T-helper 1 cell (primary cell): ENCODE measurements at places on chromosomes 4 and X.

DNA sequence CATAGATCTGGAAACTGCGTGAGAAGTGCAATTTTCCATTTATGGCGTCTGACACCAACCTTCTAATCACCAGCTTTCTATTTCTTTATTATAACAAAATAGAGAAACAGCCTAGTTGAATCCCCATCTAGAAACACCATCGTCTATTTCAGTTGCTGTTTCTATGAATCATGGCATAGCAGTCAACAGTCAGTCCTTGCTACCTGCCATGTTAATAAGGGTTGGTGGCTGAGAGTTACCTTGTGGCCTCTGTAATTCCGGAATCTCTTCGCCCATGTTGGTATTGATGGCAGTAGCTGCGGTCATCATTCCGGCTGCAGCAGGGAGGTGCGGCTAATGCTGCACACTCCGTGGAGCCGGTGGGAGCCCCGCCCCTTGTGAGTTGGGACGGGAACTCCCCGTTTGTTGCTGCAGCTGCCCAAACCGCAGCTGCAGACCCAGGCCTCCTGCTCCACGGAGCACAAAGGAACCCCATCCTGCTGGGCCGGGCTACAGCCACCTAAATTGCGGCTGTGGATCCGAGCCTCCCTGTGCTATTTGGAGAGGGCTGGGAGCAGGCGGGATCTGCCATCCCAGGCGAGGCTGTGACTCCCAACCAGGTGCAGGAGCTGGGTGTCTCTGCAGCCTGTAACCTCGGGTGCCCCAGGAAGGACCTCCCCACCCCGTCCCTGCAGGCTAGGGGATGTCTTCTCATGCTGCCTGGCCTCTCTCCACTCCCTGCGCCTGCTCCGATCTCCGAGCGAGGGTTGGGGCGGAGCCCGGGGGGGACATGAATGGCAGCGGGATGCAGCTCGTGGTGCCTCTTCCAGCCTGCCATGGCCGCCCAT, 115.4 kb upstream of the STK26 start:
- DNase-seq, result no peak

DNA sequence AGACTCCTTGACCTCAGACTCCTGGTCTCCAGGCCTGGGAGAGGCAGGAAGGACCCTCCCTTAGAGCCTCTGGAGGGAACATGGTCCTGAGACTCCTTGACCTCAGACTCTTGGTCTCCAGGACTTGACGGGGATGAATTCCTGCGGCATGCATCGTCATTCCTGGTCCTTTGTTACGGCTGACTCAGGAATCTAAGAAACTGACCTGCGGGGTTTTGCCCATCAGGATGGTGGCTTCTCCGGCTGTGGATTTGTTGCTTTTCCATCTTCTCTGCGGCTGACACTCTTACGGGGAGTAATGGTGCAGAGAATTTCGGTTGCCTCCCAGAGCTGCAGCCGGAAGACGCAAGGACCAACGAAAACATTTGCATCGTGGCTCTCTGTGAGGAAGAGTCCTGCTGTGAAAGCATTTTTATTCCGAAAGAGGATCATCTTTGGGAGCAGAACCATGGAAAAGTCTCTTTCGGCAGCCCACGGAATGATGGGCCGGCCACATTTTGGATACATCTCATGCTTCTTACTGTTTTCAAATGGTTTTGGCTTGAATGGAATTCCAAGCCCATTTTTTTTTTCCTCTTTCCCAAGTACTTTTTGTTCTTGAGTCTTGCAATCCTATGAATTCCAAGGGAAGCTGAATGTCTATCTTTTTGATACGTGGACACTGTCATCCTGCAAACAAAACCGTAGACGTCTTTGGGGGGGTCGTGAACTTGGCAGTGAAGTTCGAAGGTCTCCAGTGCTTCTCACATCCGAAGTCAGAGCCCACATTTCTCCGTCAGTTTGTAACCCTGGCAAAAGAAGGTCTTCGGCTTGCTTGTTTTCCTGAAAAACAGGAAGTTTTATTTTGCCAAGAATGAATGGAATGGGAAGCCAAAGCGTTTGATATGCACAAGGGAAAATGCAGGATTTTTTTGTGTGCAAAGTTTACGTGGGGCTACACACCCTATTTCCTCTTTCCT, 36.5 kb downstream of the SHOX start:
- no peak for DNase-seq

- DNase-seq, result no peak
Measured at GRCh38 chr4:4752025-4752424, 107.4 kb upstream of the MSX1 start.

GRCh38 chr4:37892641-37893040, 1.8 kb downstream of the TBC1D1 start:
- DNase-seq, result peak; percentile 14

DNA sequence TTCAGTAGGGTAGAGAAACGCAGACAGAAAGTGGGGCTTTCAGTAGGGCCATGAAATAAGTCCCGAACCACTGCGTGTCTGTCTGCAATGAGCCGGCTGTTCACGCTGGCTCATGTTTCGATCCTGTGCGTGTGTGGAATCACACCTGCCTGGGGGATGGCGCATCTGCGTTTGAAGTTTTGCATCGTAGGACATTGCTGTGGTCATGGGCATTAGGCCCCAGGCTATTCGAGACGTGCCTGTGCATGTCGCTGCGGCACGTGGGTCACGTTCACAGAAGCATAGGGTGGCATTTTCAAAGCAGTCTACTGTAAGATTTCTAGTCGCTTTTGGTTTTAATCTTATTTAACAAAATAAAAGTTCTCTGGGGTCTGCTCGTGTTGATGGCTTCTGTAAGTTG, 25.5 kb upstream of the HGFAC start:
- no peak for DNase-seq

GRCh38 chr4:67499799-67500198, 45.5 kb downstream of the CENPC start:
- DNase-seq, result no peak

GRCh38 chrX:97898798-97899197, 1015.1 kb downstream of the RPA4 start:
- no peak for DNase-seq

GRCh38 chrX:134622056-134622812, 36.0 kb downstream of the PLAC1 start:
- no peak for DNase-seq

DNA sequence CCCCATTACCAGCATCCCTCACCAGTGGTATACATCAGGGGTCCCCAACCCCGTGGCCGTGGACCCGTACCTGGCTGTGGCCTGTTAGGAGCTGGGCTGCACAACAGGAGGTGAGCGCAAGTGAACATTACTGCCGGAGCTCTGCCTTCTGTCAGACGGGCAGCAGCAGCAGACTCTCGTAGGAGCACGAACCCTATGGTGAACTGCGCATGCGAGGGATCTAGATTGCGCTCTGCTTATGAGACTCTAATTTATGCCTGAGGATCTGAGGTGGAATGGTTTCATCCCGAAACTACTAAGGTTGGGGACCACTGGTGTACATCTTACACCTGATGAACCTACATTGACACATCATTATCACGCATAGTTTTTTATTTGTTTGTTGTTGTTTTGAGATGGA, 52.8 kb upstream of the DHX15 start:
- DNase-seq, result no peak

DNA sequence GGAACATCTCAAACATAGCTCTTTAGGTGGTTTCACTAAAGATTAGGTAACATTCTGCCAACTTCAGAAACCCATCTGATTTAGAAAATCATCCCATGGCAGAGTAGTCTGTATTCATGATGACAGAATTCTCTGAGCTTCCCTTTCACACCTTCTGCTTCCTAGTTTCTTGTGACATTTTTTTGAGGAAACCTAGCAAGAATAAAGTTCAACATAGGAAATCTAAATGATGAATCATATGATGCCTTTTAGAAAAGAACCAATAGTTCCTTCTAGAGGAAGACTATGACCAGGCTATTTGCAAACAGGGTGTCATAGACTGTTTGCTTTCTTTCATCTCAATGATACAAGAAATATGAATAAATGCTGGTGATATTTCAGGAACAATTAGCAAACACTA, 49.8 kb upstream of the CAMK2D start:
- DNase-seq, result no peak

GRCh38 chr4:95728145-95728544, 111.7 kb upstream of the PDHA2 start:
- DNase-seq, result no peak

DNA sequence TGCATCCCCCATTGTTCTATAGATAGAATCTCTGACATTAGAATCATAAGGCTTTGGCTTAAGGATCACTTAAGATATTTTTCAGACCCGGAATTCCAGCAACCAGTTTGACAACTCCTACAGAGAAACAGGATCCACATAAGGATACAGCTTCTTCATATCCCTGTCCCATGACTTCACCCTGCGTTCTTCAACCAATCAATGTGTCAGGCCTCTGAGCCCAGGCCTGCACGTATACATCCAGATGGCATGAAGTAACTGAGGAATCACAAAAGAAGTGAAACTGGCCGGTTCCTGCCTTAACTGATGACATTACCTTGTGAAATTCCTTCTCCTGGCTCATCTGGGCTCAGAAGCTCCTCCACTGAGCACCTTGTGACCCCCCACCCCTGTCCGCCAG, 85.1 kb downstream of the MFAP3L start:
- no peak for DNase-seq

- peak; percentile 54 for DNase-seq
Measured at GRCh38 chrX:14032406-14032805, 2.7 kb upstream of the GEMIN8 start.

GRCh38 chr4:38734911-38735310, 47.9 kb downstream of the TLR10 start:
- DNase-seq, result no peak

GRCh38 chr4:69713593-69713992, 46.8 kb downstream of the SULT1B1 start:
- DNase-seq, result no peak

DNA sequence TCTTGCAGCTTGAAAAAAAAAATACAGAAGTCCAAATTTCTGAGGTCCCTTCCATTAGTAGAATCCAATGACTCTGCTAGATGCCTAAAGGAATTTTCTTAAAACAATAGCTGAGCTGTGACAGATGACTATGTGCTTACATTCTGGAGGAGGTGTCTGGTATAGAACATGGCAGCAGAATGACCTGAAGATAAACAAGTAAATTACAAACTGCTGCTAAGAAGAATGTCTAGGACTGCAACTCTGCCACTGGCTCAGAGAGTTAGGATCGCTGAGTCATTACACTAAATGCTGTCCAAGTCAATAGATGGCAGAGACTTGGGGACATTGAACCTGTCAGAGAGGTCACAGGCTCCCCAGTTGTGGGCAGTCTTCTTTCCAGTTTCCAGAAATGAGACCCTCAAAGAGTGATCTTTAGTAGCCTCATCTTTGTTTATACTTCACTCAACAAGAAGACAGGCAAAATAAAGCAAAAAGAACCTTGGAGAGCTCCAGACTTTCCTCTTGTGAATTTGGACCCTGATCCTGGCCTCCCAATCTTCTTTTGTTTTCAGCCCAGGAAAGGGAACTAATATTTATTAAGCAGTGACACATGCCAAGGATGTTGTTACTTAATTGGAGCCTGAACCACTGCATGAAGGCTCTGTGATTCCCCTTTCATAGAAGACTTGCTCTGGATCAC, 56.4 kb upstream of the SCML1 start:
- no peak for DNase-seq

DNA sequence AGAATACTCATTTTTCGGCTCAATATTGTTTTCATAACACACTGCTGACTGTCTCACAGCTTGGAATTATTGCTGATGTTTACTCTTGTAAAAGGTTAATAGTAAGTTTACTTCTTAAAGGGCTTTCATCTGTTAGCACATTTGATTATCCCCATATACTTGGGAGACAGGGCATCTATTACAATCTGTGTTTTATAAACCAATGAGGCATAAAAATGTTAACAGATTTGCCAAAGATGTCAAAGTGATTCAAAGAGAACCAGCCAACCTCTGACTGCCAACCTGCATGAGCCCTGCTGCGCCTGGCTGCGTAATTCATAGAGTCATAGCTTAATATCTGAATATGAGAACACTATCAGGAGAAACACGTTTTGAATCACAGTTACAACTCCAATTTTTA, 665.6 kb downstream of the TRIML1 start:
- DNase-seq, result no peak

DNA sequence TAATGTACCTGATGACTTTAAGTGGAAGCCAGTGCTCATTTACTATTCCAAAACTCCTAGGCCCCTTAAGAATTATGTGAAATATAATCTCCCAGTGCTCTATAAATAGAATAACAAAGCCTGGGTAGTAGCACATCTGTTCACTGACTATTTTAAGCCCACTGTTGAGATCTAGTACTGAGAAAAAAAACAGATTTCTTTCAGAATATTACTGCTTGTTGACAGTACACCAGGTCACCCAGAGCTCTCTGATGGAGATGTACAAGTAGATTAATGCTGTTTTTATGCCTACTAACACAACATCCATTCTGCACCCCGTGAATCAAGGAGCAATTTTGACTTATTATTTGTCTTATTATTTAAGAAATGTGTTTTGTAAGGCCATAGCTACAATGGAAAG, 75.7 kb downstream of the FAM47C start:
- no peak for DNase-seq

GRCh38 chrX:112641449-112641848, 38.3 kb downstream of the LHFPL1 start:
- DNase-seq, result no peak

- no peak for DNase-seq
Measured at GRCh38 chrX:125444659-125445058, 125.0 kb downstream of the TEX13C start.

DNA sequence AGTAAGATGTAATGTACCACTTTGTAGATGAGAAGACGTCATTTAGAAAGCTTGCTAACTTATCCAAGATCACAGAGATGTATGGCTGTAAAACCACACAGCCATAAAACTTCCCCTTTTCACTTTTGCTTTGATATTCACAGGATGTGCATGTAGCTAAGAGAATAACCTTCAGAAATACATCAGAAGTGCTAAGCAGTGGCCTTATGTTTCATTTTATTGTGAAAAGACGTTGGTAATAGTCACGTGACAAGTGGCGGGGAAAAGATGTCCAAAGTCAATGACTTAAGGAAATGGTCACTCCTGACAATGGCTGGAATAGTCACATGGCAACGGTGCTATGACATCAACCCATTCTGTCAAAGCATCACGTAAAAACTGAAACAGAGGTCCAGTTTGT, 12.9 kb upstream of the WDR17 start:
- DNase-seq, result no peak

DNA sequence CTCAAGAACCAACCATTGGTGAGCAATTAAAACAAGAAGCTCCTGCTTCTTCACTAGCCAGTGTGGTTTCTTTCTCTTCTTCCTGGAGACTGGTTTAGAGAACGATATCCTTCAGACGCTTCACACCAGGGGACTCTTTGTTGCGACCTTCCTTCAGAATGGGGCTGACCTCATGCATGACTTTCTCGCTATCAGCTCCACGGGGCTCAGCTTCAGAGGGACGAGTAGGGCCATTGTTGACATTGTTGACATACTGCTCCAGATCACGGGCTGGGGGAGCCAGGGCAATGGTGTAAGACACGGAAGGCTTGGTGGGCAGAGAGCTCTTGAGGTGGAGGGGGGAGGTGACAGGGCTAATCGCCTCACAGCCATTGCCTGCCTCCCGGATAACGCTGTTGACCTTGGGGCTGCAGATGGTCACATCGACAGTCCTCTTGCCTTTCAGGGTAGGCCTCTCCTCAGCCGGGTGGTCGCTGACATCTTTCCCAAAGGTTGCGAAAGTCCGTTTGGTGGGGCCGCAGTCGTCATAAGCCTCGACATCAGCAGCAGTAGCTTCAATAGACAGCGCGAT, 113.8 kb downstream of the PCDH19 start:
- DNase-seq, result no peak
